ENCODE measurements at places on chromosomes 3 and 15. TPM values are rescaled to one million over a fixed set of nuclear protein-coding genes. Genes with fewer than 3 reads are reported as not detected.

Gene GOLGA8S
- 0.07 TPM for total RNA-seq

Gene ACOX2
- 4.5 TPM for total RNA-seq

Gene MESP1
- 0.36 TPM for total RNA-seq

Gene GP5
- 0.14 TPM for total RNA-seq

Gene HHLA2
- total RNA-seq: not detected

Gene NANOGP8
- total RNA-seq: not detected

Gene CPEB1
- not detected for total RNA-seq

Gene GPR15
- not detected for total RNA-seq

Gene CCR4
- total RNA-seq: under 0.01 TPM

Gene MORC1
- not detected for total RNA-seq
